ENCODE measurements at places on chromosomes 7 and 10.

DNA sequence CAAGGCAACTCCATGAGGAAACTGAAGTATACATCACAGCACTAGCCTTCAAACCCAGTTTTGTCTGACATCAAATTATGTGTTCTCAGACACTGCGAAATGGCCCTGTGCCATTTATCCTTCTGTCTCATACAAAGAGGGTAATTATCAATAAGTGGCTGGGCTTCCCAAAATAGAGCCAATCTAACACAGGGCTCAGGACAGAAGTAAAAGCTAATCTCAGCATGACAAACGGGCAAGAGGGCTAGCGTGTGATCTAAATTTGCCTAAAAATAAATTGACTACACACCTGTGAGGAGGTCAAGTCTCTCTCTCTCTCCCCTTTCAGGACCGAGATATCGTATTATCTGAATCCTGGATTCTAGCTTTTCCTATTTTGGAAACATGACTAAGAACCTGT is 67.2 kb downstream of the DGKB start:
- no peak for DNase-seq

DNA sequence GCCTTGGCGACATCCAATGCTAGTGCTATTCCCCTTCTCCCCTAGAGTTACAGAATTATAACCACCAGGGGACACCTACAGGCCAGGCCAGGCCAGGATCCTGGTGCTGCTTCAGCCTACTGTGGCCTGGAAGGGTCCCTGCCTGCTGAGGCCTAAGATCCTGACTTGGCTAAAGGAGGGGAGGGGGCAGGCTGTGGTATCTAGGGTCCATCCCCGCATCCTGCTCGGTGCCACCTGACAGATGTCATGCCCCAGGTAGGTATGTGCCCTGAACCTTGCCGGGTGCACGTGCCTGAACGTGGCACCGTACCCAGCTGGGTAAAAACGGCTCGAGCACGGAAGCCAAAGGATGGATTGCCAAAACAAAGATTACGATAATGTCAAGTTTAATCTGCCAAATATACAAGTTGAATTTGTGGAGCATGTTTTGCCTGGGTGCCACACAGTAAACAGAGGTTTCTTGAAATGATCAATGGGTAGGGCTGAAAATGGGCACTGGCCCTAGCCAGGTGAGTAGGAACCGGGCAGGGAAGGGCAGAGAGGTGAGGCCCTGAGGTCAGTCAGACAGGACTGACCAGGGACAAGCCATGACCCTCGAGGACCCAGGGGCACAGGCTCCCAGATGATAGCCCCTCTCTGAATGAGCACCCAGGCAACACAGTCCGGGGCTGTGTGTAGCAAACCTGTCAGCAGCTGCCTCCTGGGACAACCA is 12.6 kb downstream of the PDAP1 start:
- DNase-seq: no peak

- DNase-seq: no peak
These were observed 182.4 kb downstream of the DNAJB6 start for GRCh38 chr7:157519246-157519645.

GRCh38 chr7:126185959-126186580 is 1066.7 kb downstream of the GRM8 start:
- no peak for DNase-seq

GRCh38 chr10:102635377-102635776 is 8.9 kb upstream of the TRIM8 start:
- DNase-seq: no peak

GRCh38 chr7:134613623-134614347 is 32.9 kb upstream of the BPGM start:
- DNase-seq: no peak

GRCh38 chr7:149884016-149884415 is 10.2 kb downstream of the ATP6V0E2 start:
- DNase-seq: no peak

GRCh38 chr10:69413221-69413865 is 3.4 kb downstream of the TACR2 start:
- DNase-seq: peak; percentile 83

GRCh38 chr10:110414548-110415309 is 83.0 kb upstream of the DUSP5 start:
- DNase-seq: peak; percentile 89

DNA sequence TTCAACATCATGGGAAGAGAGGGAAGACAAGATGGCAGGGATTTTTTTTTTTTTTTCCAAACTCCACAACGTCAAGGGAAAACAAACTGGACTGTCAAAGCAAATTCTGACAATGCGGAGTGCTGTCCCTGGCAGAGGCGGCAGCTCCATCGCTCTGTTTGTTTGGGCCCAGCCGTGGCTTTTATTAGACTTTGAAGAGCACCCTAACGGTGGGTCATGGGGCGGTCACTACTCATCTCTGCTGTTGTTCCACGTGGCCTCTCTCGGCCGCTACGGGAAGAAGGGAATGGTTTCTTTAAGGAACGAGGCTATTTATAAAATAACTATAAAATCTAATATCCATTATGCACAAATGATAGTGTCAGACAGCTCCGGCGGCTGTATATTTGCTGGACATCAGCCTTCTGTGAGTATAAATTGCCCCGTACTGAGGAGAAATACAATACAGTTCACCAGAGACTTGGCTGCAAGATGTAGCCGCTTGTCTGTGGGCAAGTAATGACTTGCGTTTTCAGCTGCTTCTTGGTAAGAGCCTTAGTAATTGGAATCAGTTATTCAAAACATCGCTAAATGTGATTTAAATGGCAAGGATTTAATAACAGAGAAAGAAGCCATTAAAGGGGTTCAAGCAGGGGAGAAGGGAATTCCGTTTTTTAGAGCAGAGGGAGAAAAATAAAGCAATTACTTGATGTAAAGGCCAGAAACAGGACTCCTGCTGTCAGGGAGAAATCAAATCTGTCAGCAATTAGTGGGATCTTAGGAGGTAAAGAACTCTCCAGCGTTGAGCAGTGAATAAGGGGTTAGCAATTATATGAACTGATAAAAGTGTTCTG is 61.7 kb upstream of the RAB11FIP2 start:
- DNase-seq: no peak

GRCh38 chr10:95404462-95404858 is 113.7 kb upstream of the PDLIM1 start:
- no peak for DNase-seq

DNA sequence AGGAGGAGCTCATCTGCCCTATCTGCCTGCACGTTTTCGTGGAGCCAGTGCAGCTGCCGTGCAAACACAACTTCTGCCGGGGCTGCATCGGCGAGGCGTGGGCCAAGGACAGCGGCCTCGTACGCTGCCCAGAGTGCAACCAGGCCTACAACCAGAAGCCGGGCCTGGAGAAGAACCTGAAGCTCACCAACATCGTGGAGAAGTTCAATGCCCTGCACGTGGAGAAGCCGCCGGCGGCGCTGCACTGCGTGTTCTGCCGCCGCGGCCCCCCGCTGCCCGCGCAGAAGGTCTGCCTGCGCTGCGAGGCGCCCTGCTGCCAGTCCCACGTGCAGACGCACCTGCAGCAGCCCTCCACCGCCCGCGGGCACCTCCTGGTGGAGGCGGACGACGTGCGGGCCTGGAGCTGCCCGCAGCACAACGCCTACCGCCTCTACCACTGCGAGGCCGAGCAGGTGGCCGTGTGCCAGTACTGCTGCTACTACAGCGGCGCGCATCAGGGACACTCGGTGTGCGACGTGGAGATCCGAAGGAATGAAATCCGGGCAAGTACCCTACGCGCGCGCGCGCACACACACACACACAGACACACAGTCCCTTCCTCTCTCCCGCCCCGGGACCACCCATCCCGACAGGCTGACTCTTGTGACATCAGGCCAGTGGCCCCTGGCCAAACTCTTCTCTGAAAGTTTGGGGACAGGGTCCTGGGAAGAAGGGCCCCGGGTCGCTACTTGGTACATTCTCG is 538 bp downstream of the TRIM8 start:
- DNase-seq: peak; percentile 76

DNA sequence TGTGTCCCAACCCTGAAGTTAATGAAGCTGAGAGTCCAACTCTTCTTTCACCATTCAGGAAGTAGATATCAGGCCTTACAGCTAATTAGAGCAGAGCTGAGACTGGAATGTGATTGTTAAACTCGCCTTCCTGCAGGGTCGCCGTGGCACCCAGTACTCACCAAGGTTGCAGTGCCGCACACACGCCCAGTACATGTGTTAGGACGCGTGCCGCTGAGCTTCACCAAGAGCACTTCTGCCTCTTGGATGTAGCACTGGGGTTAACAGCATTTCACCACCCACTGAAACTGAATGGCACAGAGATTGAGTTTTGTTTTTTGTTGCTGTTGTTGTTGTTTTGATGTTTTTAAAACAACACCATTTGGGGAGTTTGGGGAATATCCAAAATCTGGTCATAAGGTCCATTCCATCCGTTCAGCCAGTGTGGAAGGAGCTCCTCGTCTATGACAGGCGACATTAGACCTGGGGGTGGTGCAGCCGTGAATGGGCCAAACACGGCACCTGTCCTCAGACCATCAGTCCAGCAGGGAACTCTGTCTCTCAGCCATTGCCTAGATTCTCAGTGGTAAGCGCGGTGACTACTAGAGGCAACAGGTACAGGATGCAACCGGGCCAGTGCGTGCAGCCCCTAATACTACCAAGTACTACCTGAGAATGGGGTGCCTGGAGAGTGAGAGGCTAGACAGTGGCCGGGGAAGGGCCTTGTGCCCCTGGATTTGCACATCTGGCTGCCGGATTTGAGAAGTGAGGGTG is 21.9 kb downstream of the WIPI2 start:
- no peak for DNase-seq

- no peak for DNase-seq
These were observed 10.1 kb downstream of the KCNIP2 start for GRCh38 chr10:101833466-101833865.

DNA sequence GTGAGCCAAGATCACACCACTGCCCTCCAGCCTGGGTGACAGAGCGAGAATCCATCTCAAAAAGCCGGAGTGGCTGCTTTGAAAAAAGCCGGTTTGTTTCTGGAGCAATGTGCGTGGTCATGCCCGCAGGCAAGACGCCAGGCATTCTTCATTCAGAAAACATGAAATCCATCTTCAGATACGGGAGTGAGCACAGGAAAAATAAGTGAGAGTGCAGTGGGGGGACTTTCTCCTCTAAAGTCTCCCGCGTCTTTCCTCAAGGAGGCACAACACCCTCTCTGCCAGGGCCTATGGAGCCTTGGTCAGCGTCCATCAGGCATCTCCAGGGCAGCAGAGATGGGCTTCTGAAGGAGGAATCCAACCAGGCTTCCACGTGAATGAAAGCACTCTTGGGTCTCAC is 62.3 kb upstream of the DGKI start:
- DNase-seq: no peak

GRCh38 chr7:100896732-100897608 is 1.3 kb upstream of the ACHE start:
- peak; percentile 72 for DNase-seq

- no peak for DNase-seq
These were observed 17.9 kb upstream of the TMEM225B start for GRCh38 chr7:99579956-99580777.

DNA sequence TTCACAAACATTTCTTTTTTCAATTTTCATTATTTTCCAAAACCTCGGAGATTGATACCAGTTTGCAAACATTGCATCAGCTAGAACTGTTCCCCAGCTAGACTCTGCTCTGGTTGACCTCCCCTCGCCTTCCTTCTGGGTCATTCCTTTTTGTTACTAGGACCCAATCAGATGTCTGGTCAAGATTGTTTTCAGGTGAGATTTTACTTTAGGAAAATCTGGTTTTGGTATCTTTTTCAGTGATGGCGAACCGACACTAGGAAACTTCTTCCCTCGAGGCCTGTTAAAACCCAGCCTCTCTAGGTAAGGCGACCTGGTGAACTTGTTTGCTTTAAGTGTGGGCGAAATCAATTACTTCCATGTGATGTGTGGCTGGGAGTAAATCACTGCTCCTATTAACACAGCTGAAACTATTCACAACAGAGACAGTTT is 8.4 kb downstream of the PROSER2 start:
- DNase-seq: no peak

- no peak for DNase-seq
These were observed 52.8 kb upstream of the EEPD1 start for GRCh38 chr7:36100226-36100625.

- no peak for DNase-seq
These were observed 44.5 kb upstream of the STK17A start for GRCh38 chr7:43538404-43538771.

DNA sequence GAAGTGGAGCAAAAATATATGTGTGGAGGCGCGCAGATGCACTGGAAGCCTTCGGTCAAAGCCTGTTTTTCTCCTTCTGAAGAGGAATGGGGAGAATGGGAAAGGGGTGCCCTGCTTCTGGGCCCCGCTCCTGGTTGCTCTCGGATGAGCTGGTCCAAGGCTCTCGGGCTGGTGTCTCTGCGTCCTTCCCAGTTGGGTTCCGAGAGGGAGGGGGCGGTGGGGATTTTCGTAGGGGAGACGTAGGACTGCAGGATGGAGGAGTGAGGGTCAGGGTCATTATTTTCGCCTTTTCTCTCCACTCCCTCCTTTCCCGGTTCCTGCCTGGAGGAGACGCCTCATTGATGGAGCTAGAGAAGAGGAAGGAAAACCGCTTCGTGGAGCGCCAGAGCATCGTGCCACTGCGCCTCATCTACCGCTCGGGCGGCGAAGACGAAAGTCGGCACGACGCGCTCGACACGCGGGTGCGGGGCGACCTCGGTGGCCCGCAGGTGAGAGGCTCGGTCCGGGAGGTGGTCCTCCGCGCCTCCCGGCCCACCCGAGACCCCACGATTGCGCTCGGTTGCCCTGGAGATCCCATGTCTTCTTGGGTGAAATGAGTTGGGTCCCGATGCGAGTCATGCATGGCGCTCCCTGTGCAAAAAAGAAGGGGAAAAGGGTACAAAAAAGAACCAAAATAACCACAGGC is 790 bp downstream of the ADAM22 start:
- peak; percentile 57 for DNase-seq

- DNase-seq: no peak
These were observed 142.2 kb upstream of the VWC2 start for GRCh38 chr7:49631071-49631815.

DNA sequence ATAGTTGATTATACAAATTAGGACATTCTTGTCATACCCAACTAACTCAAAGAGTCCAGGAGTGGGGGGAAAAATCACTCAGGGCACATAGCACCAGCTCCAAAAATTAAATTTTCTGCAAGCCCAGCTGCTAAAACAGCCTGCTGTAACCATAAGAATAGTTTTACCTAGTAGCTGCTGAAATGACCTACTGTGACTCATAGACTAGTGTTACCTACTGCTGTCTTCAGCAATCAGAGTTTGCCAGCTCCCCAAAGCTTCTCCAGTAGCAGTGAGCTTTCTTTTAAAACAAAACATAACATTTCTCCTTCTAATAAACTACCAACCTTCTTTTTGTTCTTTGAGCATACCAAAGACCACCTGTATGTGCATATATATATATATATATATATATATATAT is 4.2 kb upstream of the ARHGAP12 start:
- no peak for DNase-seq

DNA sequence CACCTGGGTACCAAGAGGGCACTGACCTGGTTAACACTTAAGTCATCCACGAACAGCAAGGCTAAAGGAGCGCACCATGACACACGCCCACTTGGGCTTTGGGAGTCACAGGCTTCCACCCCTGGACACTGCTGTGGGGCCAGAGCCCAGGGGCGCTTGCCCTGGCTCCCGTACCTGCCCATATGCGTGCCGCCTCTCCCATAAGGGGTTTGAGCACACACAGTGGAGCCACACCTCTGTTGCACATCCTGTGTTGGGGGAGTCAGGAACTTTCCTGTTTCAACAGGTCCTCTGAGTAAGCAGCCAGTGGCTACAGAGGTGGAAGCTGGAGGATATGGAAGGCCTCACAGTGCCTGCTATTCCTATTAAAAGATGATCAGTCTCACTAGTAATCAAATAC is 152.0 kb downstream of the REEP3 start:
- DNase-seq: no peak

GRCh38 chr10:114779803-114780576 is 41.6 kb upstream of the FHIP2A start:
- DNase-seq: peak; percentile 61
